Activated T-cell treated with anti-CD3 and anti-CD28 coated beads, Interleukin-2, amount 50 U/mL, for 48 hours (primary cell): ENCODE measurements at places on chromosomes 5 and 9.

GRCh38 chr5:81006947-81007636, 46.9 kb downstream of the RASGRF2 start:
- peak; percentile 61 for DNase-seq

GRCh38 chr9:136645903-136646754, 16.6 kb upstream of the EGFL7 start:
- DNase-seq = no peak

DNA sequence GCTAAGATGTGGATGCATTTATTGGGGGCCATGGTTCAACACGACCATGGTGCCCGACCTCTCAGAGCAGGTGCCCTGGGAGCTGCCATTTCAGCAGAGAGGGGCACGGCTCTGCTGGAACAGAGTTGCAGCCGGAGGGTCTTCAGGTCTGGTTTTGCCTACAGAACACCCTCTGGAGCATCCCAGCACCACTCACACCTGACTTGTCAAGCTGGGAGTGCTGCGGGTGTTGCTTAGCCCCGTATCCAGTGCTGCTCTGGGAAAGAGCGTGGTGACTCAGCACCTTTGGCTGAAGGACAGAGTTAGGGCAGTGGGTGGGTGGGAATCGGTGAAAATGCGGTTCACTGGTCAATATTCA, 36.5 kb upstream of the IRX4 start:
- no peak for DNase-seq

- DNase-seq = peak; percentile 20
These were observed 282.4 kb downstream of the EFNA5 start for GRCh38 chr5:107388141-107388861.

GRCh38 chr5:51411921-51412325, 28.7 kb downstream of the ISL1 start:
- no peak for DNase-seq

- DNase-seq = no peak
These were observed 207.3 kb downstream of the PTTG1 start for GRCh38 chr5:160629003-160629402.

DNA sequence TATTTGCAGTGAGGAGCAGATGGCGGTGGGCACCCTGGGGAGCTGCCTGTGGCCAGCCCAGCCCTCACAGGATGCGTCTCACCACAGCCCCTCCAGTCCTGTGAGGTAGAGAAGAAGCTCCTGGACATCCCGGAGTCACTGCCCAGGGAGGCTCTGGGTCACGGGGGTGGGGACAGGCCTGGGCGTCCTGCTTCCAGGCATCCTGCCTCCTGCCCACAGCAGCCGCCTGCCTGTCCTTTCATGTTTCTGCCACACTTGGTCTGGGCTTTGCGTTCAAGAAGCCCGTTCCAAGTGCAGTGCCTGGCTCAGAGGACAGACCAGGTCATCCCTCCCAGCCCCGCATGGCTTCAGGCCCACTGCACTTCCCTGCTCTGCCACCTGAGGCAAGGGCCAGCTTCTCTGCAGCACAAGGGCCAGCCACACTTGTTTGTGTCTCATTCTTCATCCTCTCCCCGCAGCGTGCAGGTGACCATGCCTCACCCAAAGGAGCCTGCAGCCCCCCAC, 38.2 kb downstream of the ZDHHC11B start:
- no peak for DNase-seq

DNA sequence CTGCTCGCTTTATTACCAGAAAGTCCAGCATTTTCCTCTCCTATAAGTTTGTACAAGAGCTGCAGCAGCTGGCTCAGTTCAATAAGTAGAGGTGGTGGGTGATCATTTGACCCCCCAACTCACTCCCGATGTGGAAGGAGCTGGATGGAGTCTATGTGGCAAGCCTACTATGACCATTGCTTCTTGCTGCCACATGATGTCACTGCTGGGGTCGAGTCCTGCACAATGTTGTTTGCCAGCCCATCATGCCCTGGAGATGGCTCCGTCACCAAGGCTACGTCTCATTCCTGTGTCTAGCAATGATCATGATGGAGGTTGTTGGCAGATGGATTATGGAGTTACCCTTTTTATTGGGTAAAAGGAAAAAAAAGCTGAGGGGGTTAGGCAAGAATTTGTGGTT, 266.3 kb downstream of the PSAT1 start:
- no peak for DNase-seq

- DNase-seq = no peak
These were observed 5.3 kb upstream of the CTXN3 start for GRCh38 chr5:127643607-127644006.

- DNase-seq = no peak
These were observed 218.1 kb upstream of the TRIM32 start for GRCh38 chr9:116468793-116469527.

- DNase-seq = no peak
These were observed 64.8 kb downstream of the ZCCHC7 start for GRCh38 chr9:37184905-37185867.
